IMR-90 (cell line): ENCODE measurements at places on chromosomes 7 and 10. TPM values are rescaled to one million over a fixed set of nuclear protein-coding genes. Genes with fewer than 3 reads are reported as not detected.
A peak's percentile ranks its signal among the peaks of the same experiment; 100 is the strongest.

Gene SPOCK2
- not detected in 2 replicates for total RNA-seq

Gene NAT16
- total RNA-seq, result not detected in 2 replicates

- DNase-seq, result peak; percentile 28
Measured at GRCh38 chr7:107579554-107579884, 527 bp upstream of the BCAP29 start.

Gene NEUROD6
- not detected in 2 replicates for total RNA-seq

GRCh38 chr10:119516381-119517234, 25.9 kb downstream of the RGS10 start:
- DNase-seq, result no peak

DNA sequence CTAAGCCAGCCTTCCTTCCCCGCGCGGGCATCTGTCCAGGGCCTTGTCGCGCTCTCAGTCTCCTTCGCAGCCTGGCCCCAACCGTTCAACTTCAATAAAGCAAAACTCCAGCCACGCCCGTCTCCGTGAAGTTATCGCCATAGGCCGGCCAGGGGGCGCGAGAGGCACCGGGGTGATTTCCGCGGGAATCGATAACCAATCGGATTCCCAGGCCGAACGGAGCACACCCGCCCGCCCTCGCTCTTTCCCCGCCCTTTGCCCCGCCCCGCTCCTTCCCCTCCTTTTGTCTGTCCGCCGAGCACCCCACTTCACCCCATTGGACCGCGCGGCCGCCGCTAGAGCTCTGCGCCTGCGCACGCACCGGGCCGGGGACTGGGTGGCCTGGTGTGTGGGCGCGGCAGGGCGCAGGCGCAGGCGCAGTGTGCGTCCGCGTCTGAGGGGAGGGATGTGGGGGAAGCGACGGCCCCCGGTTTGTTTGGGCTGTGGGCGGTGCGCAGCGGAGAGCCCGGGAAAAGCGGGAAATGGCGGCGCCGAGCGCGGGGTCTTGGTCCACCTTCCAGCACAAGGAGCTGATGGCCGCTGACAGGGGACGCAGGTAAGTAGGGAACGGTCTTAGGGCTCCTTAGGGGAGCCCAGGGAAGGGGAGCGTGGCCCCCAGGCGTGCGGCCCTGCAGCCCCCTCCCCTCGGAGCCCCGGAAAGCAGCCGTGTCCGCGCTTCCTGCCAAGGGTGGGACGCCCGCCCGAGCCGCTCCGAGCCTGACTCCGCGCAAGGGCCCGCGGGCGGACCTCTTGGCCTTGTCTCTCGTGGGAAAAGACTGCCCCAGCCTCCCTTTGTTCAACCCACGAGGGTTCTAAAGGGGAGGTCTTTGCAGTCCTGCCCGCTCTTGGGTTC, at the start of gene CASP2:
TSS of gene CASP2 (plus strand) at position 417 of the 892 bp plus-strand sequence. CDS start at position 522, 105 bp downstream.
- peak; percentile 94 for DNase-seq

Gene PTPRN2
- total RNA-seq, result under 0.01 TPM in 1 of 2 replicates, not detected in the other

DNA sequence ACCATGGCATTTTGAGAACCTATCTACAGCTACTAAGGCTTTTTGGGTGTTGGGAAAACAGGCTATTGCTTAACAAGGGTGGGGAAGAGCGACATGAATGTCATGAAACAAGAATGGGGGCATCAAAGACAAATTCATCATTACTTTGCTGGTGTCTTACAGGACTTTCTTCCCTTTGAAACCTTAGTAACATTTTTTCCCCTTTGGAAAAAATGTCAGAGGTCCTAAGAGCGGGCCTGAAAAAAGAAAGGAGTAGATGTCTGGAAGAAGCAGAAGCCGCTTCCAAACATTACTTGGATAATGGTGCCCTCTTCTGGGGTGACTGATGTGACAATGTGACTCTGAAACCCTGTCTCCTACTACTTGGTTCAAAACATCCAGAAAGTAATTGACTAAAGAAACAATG, 3.8 kb upstream of the DDX50 start:
- DNase-seq, result peak; percentile 77

Gene ZKSCAN1
- 30.3 and 40.7 TPM in 2 replicates for total RNA-seq

DNA sequence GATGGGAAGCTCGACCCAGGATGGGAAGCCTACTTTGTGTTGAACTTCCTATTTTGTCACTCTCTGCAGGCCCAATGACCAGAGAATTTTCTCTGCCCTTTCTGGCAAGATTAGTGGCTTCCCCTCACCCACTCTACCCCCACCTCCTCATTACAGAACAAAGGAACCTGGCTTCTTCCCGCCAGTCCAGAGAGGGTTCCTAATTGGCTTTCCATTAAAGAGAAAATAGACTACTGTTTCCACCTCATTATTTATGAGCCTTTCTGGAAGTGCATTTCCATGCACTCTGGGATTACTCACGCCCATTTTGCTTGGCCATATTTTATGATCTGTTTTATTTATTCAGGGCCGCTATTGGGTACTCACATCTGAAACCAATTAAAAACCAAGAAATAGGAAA, 94.9 kb upstream of the TCF7L2 start:
- DNase-seq, result no peak
